ENCODE measurements at places on chromosomes 2 and 18.

DNA sequence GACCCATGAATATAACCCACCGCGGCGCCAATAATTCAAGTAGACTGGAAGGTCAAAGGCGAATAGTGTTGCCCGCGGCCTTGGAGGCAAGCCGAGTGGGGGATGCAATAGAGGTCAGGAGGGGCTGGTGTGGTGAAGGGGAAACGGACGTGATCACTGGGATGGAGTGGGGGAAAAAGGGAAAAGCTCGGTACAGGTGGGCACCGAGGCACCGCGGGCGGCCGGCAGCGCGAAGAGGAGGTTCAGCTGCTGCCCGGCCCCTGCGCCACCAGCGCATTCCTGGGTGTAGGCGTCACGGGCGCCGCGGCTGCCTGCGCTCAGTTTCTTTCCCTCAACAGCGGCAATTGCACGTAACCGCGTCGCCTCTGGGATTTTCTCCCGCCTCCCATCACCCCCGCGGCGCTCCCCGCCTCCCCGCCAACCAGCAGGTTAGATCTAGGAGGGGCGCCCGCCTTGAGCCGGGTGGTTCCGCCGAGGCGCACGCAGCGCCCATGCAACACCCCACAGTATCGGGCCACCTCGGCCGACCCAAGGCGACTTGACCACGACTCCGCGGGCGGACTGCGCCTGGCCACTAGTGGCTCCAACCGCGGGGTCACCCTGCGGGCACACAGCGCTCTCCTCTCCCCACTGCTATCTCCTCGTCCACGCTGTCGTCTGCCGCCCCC is 1.5 kb downstream of the RND3 start:
- no peak for DNase-seq

DNA sequence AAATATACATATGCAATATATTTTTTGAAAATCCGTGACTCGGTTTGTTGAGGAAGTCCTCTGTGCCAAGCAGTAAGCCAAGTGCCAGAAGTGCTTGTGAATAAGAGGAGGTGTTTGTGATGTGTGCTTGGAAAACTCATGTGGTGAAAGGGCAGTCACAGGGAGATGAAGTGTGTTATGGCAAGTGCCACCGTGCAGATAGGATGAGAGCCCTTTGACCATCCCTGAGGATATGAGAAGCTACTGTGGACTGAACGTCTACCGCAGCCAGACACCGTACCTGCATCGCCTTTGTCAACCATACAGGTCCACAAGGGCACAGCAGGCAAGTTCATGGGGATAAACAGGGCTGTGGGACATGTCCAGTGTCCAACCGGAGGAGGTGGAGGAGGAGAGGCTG is 288.9 kb upstream of the MYT1L start:
- DNase-seq: no peak

DNA sequence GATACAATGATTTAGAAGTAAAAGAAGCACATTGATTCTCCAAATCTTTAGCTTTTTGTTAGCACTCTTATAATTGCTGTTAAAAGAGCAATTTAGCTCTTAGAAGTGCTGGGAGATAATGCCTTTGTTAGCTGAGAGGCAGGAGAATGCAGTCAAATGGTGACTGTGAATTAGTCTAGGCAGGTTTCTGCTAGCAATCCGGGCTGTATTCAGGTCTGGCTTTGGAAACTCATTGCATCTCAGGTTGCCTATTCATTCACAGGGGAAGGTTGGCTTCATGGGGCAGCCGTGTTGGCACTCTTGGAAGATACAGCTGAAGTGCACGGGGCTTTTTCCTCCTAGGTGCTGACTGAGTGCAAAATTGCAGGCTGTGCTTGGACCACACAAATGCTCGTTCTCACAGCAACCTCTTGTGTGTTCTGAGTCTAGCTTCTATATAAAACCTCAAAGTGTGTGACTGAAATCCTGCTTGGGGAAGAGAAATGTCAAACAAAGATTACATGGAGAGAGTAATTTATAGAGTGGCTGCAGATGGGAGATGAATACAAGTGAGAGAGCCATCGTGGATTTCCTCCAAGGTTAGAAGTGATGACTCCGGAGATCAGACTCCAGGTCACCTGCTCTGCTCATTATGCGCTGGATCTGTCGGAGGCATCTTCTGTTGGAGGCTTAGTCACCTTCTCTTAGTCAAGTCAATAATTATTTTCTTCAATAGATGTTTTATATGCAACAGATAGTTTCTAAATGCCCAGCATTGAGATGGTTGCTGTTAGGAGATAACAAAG is 167.8 kb downstream of the PMAIP1 start:
- DNase-seq: no peak

GRCh38 chr18:13353084-13353823 is 134.7 kb downstream of the LDLRAD4 start:
- no peak for DNase-seq

DNA sequence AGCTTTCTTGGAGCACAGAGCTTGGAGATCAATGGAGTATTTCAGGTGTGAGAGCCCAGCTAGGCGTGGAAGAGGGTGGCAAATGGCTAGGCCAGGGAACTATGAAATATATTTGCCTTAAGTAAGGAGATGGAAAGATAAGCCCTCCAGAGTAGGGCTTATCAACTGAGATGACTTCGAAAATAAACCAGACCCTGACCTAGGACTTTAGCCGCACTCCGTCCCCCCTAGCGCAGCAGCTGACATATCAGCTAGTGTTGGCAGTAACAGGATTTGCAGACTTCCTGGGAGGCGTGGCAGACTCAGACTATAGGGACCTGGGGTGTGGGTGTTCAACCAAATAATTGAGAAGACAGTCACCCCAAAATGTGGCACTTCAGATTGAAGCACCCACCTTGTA is 127.7 kb upstream of the EPAS1 start:
- no peak for DNase-seq

DNA sequence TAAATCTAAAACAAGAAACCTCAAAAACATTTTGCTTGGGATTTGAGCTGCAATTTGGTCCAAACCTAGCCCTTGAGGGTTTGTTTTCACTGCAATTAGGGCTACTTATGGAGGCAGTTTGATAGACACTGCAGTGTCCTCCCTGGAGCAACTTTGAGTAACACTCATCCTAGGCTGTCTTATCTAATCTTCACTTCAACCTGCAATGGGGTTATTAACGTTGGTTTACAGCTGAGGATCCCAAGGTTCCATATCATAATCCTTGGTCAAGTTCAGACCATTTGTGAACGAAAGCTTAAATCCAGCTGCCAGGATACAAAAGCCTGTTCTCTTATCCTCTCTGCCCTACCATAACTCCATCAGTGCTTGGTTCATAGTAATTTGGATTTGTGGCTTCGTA is 2.5 kb downstream of the ANXA4 start:
- no peak for DNase-seq

DNA sequence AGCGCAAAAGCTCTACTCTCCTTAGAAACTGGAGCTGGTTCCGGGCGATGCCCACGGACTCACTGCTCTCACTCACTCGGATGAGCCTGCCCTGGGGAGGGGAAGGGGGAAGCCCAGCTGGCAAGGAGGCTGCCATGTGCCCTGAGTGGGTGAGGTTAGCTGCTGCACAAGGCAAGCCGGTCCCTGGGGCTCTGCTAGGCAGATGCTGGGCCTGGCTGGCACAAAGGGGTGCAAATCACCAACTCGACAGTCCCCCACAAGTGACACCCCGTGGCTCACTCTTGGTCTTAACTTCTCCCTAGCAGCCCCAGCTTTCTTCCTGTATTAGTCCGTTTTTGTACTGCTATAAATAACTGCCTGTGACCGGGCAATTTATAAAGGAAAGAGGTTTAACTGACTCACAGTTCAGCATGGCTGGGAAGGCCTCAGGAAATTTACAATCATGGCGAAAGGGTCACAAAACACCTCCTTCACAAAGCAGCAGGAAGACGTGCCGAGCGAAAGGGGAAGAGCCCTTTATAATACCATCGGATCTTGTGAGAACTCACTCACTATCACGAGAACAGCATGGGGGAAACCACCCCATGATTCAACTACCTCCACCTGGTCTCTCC is 33.2 kb downstream of the ADCY3 start:
- DNase-seq: no peak

Measured in stimulated activated naive CD4-positive, alpha-beta T cell treated with Interleukin-2 at 50 U/mL for 16 hours (primary cell).